ENCODE measurements at places on chromosomes 2 and 18.

GRCh38 chr18:41012194-41012593 lies 942.8 kb upstream of the PIK3C3 start:
- DNase-seq: no peak

- no peak for DNase-seq
These were observed 80.3 kb downstream of the EDAR start for GRCh38 chr2:108908713-108909070.

GRCh38 chr2:147789720-147790119 lies 55.1 kb upstream of the ACVR2A start:
- no peak for DNase-seq

- DNase-seq: no peak
These were observed 13.4 kb downstream of the PHOSPHO2 start for GRCh38 chr2:169707626-169708025.

GRCh38 chr2:230227216-230227615 lies 1.7 kb downstream of the SP140 start:
- DNase-seq: no peak

Measured in pons (tissue), 1 donor.